ENCODE measurements at places on chromosomes 4 and X.

- no peak for DNase-seq
These were observed 83.7 kb downstream of the ACOX3 start for GRCh38 chr4:8356856-8357255.

DNA sequence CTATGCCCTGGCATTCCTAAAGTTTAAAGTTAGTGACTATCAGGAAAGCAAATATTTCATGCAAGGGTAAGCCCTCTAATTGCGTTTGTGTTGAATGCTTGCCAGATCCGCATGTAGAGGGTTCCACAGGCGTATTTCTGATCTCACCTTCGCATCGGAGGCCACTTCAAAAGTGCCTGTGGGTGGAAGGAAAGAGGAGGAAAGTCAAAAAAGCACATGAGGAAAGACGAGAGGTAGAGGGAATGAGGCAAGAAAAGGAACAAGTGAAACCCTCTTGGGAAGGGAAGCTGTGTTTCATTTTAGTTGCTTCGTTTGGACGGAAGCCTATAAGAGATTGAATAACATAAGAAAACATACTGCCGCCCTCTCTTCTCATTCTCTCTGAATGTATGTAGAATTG is 628.8 kb downstream of the SPRY1 start:
- no peak for DNase-seq

DNA sequence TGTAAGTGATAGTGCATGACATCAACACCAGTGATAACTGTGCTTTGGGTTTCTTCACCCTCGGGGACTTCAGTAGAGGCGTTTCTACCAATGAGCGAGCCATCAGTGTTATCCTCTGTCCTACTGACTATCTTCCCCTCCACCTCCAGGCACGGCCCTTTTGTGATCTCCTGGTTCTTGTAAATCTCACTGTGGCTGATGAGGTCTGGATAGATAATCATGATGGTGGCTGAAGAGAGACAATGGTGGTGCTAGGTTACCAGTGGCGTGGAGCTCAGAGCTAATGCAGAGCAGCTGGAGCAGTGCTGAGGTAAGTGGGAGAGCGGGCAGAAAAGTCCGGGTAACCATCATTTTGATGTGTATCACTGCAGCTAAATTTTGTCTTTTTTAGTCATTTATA is 816.6 kb downstream of the GLUD2 start:
- DNase-seq: no peak

- no peak for DNase-seq
These were observed 195.5 kb upstream of the PRPS2 start for GRCh38 chrX:12595720-12596119.

- DNase-seq: no peak
These were observed 125.5 kb downstream of the OPHN1 start for GRCh38 chrX:68307769-68308168.

- no peak for DNase-seq
These were observed 361.8 kb downstream of the TEX13C start for GRCh38 chrX:125681507-125681906.

DNA sequence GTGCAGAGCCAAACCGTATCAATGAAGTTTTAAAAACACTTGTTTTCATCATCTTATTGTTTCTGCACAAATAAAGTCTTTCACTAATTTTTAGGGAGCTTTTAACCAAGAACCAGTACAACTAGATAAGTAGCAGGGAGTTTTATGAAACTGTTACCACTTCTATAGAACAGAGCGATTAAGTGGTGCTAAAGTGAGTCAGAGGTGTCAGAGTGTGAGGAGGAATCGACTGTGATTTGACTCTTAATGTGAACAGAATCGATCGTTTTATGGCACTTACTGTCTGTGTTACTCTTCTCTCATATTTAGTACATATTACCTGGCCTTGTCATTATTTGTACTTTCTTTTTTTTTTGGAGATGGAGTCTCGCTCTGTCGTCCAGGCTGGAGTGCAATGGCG is 43.3 kb downstream of the PDK3 start:
- DNase-seq: no peak

GRCh38 chr4:150619042-150619441 is 37.1 kb downstream of the MAB21L2 start:
- DNase-seq: no peak

GRCh38 chr4:33184657-33185290 is 2464.6 kb downstream of the PCDH7 start:
- DNase-seq: no peak

DNA sequence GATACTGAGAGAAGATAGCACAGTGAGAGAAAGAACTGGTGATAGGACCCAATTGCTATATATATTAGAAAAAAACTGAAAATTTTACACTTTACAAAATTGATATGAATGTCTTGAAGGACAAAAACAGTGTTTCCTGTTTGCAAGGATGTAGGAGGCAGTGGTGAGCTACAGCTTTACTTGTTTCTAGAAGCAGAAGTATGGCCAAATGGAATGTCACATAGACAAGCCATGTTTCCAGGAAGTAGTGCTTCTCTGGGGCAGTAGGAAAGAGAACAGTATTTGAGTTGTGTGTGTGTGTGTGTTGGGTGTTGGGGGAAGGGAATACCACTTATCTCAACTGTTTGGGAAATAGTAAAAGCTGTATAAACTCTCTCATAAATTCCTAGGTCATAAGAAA is 60.9 kb upstream of the IBSP start:
- no peak for DNase-seq

DNA sequence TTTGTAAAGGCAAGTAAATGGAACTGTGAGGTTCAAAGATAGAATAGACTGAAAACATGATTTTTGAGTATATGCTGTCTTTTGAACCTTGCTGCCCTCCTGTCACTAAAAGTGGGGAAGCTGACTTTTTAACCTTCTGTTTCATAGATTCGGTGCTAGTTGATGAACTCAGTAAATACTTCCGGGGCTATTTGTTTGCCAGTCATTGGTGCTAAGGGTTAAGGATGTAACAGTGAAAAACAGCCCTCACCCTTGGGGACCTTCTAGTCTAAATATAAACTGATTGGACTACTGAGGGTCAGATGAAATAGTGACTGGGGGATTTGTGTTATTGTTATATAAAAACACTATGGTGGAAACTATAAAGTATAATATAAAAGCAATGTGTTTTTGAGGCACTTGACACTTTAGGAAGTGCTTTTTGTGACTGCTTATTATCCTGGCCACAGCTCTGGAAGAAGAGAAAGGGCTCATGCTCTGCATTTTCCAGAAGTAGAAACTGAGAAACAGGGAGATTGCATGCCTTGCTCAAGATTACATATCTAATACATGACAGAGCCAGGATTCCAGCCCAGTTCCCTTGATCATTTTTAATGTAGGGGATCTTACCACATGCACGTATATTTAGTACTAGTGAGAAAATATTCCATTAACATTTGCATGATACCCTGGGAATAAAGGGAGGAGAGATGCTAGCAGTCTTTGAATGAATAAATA is 3.9 kb downstream of the BST1 start:
- DNase-seq: no peak

- DNase-seq: no peak
These were observed 389.4 kb downstream of the UNC5C start for GRCh38 chr4:95159384-95159783.

Measured in activated CD4-positive, alpha-beta T cell treated with anti-CD3 and anti-CD28 coated beads for 48 hours (primary cell).